ENCODE measurements at places on chromosomes 4 and X.

DNA sequence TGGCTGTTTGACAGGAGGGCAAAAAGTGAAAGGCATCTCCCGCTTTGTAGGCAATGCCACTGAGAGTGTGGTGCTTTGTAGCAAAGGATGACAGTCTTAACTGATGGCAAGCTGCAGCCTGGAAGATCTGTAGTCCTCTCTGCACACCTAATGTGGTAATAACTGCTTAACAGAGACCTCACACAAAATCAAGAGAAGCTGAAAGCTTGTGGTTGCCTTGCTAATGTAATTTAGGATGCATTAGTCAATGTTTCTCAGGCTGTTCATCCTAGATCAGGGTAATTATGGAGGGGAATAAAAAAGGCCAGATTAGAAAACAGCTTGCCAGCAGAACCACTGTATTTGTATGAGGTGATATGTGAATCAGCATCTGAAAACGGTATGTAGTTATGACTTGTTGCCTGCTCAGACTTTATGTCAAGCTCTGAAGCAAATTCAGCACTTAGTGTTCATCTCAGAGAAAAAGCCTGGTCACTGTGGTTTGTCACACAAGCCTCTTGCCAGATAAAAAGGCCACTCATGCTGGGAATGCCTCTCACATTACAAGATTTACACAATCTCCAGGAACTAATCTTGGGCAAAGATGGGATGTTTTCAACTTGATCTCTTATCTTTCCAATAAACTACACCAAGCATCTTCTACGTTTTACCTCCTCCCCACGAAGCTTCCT is 130.8 kb downstream of the ENOX2 start:
- DNase-seq, result no peak

GRCh38 chr4:152104901-152105357 is 344.1 kb upstream of the GATB start:
- no peak for DNase-seq

DNA sequence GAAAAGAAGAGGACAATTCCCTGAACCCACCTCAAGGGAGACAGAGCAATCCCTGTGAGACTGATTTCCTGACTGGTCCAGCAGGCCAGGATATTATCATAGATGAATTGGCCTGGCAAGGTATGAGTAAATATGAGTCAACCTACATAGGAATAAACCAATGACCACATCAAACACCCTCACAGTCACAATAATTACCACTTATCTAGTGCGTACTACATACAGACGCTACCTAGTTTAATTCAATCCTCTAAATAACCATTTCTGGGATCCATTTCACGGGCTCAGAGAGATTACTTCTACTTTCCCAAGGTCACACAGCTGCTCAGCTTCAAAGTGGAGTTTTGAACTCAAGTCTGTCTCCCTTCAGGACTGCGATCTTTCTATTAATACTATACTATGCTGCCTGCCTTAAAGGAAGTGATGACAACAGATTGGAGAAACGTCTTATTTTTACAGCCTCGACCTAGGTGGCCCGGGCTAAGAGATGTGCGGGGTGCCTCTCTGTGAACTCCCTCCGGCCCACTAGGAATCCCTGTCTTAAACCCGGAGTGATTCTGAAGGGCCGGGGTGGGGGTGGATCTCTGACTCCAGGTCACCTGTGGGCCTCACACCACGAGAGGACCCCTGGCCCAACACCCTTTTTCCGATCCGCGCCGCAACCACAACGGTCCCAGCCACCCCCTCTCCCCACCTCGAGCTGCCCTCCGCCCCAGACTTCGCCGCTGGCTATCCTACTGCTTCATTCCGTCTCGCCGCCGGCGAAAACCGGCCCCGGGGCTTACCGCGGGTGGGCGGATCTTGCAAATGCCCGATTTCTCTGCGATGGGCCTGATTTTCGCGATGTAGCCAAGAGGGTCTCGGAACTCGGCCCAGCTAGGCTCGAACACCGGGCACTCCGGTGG is 800 bp downstream of the KDM5C start:
- DNase-seq, result no peak

DNA sequence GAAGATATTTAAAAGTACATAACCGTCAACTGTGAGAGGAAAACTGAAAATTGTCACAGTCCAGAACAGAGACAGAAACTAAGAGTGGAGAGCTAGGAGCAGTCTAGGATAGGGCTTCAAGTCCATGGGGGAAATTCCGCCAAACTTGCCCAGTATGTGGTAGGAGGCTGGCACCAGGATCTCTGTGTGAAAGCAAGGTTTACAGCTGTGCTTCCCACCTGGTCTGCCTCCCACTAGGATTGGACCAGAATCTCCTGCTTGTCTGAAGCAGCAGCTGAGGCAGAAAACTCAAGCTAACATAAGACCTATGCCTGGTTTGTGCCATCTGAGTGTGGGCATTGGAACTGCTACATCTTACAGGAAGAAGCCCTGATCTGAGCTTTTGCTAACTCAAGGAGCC is 18.6 kb upstream of the FHL1 start:
- no peak for DNase-seq

DNA sequence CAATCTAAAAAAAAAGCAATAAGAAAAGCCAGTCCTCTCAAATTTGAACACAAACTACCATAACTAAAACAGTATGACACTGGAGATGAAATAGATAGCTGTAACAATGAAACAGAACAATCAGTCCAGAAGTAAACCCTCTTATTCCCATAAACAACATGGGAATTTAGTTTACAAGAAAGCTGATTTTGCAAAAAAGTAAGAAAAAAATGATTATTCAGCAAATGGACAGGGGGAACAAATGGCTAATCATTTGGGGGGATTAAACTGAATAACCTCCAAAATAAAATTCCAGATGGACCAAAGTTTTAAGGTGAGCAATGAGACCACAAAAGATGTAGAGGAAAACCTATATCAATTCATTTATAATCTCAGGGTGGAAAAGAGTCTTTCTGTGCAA is 16.1 kb upstream of the SASH3 start:
- no peak for DNase-seq

- DNase-seq, result no peak
Observed at GRCh38 chrX:46727441-46727840, 31.5 kb downstream of the SLC9A7 start.

- no peak for DNase-seq
Observed at GRCh38 chrX:136055651-136056221, 70.5 kb downstream of the SLC9A6 start.

DNA sequence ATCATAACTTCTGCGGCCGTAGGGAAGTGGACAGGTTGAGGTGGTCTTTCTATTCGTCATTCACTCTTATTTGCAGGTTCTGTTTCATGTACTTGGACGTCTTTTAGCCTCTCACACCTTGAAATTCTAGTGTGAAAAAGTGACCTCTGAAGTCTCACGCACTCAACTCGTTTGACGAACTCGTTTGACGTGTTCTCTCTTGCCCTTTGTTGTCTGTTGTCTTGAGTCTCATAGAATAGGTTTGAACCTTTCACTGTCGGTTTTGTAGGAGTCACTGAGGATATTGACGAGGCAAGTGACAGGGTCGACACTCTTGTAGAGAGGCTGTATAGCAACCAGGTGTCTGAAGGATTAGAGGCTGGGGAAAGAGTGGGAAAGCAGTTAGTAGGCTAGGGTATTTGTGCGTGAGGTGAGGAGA is 1.1 kb upstream of the PGRMC2 start:
- DNase-seq, result no peak

DNA sequence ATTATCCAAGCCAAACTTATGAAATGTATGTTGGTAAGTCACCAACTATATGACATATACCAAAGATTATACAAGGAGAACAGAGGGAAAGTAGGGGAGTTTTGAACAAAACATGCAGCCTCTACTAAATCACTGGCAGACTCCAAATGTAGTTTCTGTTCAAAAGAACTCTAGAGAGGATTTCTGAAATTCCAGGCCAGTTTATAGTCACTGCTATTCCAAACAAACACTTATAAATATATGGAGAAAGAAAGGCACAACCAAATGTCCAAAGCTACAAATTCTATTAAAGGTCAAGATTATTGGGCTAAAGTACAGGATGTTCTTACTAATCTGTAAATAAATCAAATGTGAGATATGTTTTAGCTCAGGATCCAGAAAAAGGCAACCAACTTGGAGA is 2.7 kb upstream of the LRCH2 start:
- DNase-seq, result no peak

DNA sequence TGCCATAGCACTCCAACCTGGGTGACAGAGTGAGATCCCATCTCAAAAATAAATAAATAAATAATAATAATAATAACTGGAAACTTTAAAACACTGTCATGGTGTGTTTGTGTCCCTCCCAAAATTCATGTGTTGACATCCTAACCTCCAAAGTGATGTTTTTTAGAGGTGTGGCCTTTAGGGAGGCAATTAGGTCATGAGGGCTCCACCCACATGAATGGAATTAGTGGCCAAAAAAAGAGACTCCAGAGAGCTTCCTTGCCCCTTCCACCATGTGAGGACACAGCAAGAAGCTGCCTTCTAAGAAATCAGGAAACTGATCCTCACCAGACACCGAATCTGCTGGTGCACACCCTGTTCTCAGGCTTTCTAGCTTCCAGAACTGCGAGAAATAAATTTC is 23.8 kb upstream of the RAPGEF2 start:
- no peak for DNase-seq

DNA sequence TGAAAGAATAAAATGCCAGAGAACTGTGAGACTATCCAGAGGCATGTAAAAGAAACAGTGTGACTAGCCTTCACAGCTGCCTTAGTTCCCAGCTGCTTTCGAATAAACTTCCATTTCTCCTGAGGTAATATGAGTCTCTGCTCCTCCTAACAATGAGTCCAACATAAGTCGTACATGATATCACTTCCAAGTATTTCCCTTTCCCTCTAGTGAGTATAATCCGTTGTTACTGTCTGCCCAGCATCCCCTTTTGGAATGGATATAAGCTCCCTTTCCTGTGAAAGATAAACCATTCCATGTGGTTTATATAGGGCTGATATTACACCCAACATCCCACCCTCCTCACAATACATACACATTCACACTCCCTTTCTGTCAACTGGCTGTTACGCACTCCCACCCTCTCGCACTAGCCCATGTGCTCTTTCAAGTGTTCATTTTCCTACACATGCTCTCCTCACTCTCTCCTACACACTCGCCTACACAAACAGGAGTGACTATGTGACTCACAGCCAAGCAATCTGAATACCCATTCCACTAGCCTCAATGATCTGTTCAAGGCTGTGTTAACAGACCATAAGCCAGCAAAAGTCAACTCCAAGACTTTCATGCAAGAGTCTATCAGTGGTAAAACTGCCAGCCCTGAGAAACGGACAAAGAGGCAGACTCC is 5.0 kb downstream of the NAF1 start:
- DNase-seq, result no peak

DNA sequence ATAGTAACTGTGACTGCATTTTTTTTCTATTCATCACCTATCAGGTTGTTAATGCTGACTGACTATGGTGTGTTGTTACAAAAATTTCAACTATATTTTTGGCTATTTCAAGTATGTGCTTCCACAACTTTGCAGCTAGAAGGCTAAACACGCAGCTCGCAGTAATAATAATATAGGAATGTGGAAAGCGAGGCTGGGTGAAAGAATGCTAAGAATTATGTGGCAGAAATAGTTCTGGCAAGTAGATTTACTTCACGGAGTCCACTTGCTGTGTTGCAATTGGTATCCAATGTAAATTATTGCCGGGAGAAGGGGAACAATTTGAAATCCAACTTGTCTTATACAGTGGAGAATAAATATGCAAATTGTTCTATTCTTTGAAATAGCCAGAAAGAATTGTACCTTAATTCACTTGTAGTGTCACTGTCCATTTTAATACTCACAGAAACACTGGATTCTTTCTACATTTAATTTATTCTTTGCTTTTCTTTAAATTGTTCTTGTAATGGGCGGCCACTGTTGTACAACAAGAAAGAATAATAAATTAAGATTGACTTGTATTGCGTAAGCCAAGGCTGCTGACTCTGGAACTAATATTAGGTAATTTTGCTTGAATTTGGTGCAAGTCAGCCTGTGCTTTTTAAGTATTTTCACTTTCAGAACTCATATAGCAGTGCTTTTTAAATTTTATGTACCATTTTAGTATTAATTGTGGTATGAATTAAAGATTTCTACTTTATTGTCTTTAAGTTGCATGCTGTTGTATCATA is 154.9 kb downstream of the FRMPD4 start:
- no peak for DNase-seq

DNA sequence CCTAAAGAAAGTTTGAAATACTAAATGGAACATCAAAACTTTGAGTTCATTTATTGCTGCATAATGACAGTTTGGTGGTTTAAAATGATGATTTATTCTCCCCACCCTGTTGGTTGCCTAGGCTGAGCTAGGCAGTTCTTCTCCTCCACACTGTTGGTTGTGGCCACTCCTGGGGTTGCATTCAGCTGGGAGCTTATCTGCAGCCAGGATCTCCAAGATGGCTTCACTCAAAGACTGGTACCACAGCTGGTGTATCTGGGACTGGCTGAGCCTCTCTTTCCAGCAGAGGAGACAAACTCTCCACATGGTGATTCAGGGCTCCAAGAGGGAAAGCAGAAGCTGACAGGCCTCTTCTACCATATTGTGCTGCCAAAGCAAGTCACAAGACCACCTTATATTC is 33.1 kb downstream of the MSL3 start:
- no peak for DNase-seq

DNA sequence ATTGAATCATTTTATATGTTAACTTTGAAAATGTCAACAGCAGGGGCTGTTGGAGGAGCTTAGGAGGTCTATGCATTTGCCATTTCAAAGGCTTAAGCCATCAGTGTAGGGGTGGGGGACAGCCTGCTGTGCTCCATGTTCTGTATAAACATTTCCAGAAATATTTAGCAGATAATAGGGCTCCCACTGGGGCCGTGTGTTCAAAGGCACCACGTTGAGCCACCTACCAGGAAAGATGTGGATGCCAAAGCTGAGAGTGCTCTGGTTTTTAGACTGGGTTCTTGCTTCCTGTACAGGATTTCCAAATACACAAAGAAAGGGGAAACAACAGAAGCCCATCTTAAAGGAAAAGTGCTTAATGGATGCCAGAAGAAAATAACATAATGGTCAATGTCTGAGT is 219.5 kb downstream of the CENPC start:
- no peak for DNase-seq

Measured in activated CD8-positive, alpha-beta memory T cell treated with anti-CD3 and anti-CD28 coated beads for 4 hours (primary cell).